Psoas muscle (tissue), 8 donors: ENCODE measurements at places on chromosomes 1 and 21.

GRCh38 chr1:231241750-231242149, 738 bp downstream of the GNPAT start:
- no peak for DNase-seq

DNA sequence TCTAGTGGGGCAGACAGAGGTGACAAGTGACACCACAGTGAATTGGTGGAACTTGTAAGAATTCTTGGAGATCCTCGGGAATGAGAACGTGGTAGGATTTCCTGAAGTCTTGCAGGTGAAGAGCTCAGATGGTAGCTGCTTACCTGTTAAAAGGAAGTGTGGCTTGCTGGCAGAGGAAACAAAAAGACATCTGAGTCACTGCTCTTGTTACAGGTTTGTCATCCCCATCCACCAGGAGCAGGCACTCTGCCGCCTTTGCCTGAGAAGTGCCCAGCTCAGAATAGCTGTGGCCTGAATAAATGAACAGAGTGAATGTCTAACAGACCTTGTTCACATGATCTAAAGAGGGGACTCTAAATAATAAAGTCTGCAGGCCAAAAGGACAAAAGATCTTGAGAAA, 12.3 kb upstream of the ZSCAN20 start:
- DNase-seq: no peak

DNA sequence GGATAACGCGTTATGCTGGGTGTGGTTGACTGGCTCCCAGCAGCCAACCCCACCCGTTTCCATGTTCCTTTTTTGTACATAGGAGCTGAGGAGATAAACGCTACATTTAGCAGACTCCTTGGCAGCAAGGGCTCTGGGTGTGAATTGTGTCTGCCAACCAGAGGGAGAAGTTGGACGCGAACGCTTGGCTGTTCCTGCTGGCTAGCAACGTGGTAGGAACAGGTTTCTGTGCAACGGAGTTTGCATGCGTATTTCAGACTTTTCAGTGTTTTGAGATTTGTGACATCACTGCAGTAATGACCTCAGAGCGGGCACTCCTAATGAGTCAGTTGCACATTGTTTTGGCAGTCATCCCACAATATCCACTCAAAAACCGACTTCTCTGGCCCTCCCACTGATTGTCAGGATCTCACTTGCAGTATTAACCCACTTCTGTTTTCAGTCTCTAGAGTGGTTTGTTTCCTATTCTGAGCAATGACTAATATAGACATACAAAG, 98.7 kb upstream of the RGS1 start:
- DNase-seq: no peak

DNA sequence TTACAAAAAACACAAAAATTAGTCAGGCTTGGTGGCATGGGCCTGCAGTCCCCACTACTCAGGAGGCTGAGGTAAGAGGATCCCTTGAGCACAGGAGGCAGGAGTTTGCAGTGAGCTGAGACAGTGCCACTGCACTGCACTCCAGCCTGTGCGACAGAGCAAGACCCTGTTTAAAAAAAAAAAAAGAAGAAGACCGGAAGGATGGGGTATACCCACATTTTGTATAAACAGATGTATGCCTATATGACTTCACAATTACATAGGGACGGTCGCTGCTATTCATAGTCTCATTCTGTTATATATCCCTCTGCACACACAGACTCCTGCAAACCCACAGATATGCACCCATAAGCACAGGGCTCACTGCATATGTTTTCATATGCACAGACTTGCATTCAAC, 12.7 kb downstream of the LCK start:
- DNase-seq: no peak

DNA sequence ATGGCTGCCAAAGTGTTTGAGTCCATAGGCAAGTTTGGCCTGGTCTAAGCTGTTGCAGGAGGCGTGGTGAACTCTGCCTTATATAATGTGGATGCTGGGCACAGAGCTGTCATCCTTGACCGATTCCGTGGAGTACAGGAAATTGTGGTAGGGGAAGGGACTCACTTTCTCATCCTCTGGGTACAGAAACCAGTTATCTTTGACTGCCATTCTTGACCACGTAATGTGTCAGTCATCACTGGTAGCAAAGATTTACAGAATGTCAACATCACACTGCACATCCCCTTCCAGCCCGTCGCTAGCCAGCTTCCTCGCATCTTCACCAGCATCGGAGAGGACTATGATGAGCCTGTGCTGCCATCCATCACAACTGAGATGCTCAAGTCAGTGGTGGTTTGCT, 215.8 kb upstream of the JUN start:
- no peak for DNase-seq

GRCh38 chr1:99507906-99508732, 137.8 kb upstream of the PALMD start:
- DNase-seq: no peak

DNA sequence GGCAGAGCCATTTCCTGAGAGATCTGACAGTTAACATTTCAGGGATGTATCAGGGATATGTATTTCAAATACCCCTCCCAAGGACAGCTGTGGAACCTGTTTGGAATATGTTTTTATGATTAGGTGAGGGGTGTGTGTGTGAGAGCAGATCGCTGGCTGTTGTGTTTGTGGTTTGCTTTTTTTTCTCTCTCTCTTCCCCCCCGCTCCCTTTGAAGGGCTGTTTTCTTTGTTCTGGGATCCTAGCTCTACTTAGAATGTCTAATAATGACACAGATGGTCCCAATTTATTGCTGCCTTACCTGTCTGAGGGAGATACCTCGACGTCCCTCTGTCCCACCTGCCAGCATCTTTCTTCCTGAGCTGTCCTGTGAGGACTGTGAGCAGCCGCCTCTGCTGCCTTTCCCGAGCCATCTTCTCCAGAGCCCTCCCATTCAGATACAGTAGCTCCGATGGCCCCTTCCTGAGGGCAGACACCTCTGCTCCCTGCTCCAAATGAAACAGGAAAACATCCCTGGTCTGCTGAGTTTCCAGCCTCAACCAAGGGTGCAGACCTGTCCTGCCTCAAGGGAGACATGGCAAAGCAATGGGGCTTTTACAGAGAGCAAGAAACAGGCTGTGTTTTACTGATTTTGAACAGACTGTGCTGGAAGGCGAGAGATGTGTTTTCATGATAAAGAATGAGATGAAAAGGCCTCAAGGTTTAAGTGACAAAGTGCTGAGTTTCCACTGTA, 138.0 kb upstream of the TNR start:
- no peak for DNase-seq

DNA sequence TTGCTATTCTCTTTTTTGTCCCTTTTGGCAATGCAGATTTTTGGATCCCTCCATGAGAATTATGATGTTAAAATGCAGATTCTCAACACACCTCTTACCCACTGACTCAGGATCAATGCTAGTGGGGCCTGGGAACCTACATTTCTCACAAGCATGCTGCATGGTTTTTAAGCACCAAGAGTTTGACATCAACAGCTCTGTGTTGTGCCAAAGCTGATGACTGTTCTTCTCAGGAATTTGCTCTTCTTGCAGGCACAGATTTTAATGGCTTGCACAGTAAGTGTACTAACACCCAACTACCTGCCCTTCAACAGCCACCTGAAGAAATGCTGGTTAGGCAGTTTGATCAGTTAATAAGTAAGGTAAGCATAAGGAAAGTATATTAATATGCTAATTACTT, 468.7 kb downstream of the PTBP2 start:
- no peak for DNase-seq

- DNase-seq: no peak
These were observed 9.6 kb downstream of the CAMK2N1 start for GRCh38 chr1:20476265-20477038.

- peak; percentile 28 for DNase-seq
These were observed 142.5 kb downstream of the PGBD5 start for GRCh38 chr1:230283678-230284077.

DNA sequence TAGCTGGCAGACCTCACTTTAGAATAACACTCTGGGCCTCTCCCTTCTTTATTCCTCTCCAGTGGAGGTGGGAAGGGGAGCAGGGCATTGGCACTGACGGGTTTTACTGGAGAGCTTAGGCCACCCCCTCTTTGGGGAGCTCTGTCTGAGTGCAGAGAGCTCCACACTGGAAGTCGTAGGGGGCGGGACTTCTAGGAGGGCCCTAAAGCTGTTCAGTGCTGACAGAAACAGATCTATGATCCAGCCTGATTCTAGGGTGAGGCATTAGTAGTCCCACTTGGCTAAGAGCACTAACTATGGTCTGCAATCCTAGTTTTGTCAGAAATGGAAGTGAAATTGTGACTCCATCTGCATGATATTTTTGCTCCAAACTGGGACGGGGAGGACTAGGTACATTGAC, 138.7 kb downstream of the MIS18A start:
- no peak for DNase-seq

GRCh38 chr1:55700359-55701130, 485.4 kb upstream of the USP24 start:
- no peak for DNase-seq

DNA sequence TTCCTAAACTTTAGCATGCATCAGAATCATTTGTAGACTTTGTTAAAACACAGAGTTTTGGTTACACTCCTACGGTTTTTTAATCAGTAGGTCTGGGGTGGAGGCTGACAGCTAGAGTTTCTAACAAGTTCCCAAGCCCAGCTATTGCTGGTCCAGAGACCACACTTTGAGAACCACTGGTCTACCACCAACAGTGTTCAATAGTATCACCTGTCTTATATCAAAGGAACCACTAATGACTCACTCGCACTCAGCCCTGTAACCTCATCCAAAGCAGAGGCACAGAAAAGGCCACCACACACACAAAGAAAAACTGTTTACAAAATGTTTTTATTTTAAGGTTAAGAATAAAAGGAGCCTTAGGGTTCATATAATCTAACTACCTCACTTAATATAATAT, 68.7 kb downstream of the HIVEP3 start:
- no peak for DNase-seq

- DNase-seq: no peak
These were observed 79.8 kb upstream of the HMCN1 start for GRCh38 chr1:185654199-185654951.

GRCh38 chr21:16422702-16423101, 692.9 kb downstream of the USP25 start:
- no peak for DNase-seq

GRCh38 chr1:183246436-183246835, 60.4 kb downstream of the LAMC2 start:
- no peak for DNase-seq

GRCh38 chr1:62433861-62434617, 2.8 kb upstream of the USP1 start:
- DNase-seq: no peak

DNA sequence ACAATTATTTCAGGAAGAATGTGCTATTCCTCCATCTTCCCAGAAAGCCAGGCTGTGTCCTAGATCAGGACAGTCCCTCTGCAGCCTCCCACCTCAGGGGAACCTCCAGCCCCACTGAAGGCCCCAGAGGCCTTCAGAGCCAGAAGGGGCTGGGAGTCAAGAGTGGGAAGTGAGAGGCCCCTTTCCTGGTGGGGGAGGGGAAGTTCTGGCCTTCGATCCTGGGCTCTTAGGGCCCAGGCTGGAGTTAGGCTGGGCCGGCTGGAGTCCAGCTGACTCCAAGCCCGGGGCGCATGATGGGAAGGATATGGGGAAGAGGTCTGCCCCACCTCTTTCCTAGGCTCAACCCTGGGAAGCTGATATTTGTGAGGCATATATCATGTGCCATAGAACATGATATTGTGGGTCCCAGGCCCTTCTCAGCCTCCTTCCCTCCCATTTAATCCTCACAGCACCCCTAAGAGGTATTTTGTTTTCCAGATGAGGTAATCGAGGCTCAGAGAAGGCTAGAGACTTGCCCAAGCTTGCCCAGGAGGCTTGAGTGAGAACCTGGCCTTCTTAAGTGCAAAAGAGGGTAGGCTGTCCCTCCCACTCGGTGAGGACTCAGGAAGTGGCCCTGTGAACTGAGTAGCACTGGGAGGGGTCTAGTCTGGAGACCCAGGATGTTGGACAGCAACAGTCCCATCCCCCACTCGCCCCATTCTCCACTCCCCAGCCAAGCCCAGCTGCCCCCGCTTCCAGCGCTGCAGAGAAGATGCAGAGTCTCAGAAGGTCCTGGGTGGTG, 18.6 kb upstream of the HSPG2 start:
- DNase-seq: peak; percentile 69

- DNase-seq: no peak
These were observed 1.1 kb upstream of the ST6GALNAC3 start for GRCh38 chr1:76073481-76073880.

- no peak for DNase-seq
These were observed 22.0 kb upstream of the RCAN1 start for GRCh38 chr21:34636961-34637360.

GRCh38 chr1:159879977-159880376, 17.5 kb upstream of the VSIG8 start:
- no peak for DNase-seq

DNA sequence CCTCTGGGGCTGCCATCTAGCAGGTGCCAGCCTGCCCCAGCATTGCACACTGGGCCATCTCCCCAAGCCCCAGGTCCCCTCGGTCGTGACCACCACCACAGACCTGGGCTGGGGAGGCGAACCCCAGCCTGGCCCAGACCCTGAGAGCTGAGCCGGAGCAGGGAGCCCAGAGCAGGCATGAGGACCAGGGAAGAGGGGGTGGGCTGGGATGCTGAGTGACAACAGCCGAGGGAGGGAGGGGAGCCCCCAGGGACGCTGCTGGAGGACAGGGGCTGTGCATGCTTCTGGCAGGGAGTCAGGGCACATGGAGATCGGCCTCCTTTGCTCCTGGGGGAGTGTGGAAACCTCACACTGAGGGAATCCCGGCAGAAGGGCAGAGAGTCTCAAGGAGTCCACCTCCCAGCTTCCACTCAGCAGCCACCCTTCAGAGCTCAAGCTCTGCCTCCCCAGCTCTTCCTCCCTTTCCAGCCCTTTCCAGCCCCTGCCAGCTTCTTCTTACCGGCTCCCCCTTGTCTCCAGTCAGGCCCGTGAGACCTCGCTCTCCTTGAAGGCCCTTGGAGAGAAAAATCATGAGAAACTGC, 23.7 kb upstream of the PEF1 start:
- no peak for DNase-seq

GRCh38 chr1:21909787-21910503, 27.2 kb downstream of the HSPG2 start:
- DNase-seq: peak; percentile 75

- DNase-seq: peak; percentile 43
These were observed 683 bp downstream of the LRRC8D start for GRCh38 chr1:89821322-89822108.

GRCh38 chr1:230791986-230792564, 44.9 kb downstream of the CAPN9 start:
- DNase-seq: no peak

GRCh38 chr1:166588741-166589140, 250.5 kb upstream of the POGK start:
- no peak for DNase-seq

- no peak for DNase-seq
These were observed 72.7 kb upstream of the CNIH3 start for GRCh38 chr1:224543453-224543852.

DNA sequence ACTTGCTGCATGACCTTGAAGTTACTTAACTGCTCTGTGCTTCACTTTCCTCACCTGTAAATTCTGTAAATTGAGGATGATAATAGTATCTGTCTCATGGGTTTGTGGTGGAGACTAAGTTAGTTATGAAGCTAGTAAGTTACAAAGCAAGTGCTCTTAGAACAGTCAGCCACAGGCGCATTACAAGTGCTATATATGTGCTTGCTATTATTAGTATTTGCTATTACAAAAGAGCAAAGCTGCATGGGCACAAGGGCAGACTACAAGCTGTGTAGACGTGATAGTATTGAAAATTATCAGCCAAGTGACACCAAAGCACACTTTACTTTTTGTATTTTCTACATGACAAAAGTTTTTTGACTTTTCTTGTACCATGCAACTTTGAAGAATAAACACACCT, 150.9 kb upstream of the CTTNBP2NL start:
- no peak for DNase-seq
